ENCODE measurements at places on chromosomes 6 and 20.

GRCh38 chr6:108869876-108870275, 21.7 kb downstream of the ARMC2 start:
- DNase-seq, result no peak

DNA sequence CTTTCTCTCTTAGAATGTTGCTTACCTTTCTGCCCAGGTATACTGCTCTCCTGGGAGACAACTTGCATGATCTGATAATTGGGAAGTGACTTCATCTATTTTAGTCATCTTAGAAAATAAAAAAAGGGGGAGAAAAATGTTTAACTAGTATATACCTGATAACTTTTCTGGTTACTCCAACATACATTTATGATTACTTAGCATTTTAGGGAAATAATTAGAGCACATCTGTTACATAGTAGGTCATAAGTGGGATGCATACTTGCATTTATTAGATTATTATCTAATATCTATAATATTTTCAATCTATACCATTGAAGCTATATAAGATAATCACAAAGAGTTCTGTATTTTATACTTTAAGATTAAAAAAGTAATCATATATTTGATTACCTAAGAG, 193.9 kb upstream of the EYS start:
- DNase-seq, result no peak

GRCh38 chr6:24927985-24928745, 7.6 kb downstream of the RIPOR2 start:
- DNase-seq, result no peak

GRCh38 chr6:42304053-42304712, 86.5 kb upstream of the MRPS10 start:
- no peak for DNase-seq

DNA sequence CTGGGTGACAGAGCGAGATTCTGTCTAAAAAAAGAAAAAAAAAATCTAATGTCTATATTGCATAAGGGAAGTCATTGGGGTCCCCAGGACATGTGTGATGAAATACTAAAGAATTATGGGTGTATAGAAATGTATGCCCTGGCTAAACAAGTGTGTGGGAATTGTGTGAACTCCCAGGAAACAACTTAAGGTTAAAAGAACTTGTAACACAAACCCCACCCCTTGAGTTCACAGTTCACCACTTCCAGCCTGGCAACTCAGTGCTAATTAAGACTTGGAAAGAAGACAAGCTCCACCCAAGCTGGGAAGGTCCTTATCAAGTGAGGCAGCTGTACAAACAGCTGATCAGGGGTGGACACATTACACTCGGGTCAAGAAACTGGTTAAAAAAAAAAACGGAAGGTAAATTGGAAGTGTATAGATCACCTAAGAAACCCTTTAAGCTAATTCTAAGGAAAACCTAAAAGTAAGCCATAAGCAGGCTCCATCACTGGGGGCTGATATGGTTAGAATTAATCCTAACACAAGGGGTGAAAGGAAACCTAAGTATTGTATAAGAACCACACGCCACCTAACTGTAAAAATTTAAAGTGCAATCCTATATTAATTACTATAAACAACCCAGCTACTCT, 25.2 kb downstream of the HLA-A start:
- peak; percentile 68 for DNase-seq

DNA sequence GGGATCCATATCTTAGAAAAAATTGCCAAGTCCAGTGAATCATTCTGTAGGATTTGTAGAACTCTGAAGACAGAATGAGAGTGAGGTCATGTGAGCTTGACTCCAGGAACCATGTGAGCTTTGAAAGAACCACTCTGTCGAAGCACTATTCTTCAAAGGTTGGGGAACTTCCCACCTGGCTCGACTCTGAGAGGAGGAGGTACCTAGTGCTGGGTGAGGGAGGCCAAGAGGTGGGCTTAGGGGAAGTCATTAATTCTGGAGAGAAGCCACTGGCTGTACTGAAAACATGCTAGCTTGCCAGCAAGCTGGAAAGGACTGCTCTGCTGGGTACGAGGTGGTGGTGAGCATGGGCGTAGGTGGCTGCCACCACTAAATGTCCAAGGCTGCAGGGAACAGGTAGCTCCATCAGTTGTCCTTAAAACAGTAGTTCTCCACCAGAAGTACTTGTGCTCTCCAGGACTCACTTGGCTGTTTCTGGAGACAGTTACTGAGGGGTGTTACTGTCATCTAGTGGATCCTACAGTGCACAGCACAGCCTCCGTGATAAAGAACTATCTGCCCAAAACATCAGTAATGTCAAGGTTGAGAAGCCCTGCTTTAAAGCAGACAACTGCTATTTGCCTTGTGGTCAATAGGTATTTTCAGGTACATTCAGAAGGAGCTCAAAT, 34.7 kb upstream of the SYNJ2 start:
- DNase-seq, result peak; percentile 25

GRCh38 chr20:37095599-37096414, at the start of gene RBL1:
TSS of gene RBL1 (minus strand) at chr20:37095997. CDS start at chr20:37095928, 69 bp downstream.
- peak; percentile 83 for DNase-seq

GRCh38 chr6:123849406-123849805, 45.7 kb downstream of the NKAIN2 start:
- DNase-seq, result no peak

GRCh38 chr6:142808405-142809061, 136.4 kb downstream of the HIVEP2 start:
- DNase-seq, result no peak

DNA sequence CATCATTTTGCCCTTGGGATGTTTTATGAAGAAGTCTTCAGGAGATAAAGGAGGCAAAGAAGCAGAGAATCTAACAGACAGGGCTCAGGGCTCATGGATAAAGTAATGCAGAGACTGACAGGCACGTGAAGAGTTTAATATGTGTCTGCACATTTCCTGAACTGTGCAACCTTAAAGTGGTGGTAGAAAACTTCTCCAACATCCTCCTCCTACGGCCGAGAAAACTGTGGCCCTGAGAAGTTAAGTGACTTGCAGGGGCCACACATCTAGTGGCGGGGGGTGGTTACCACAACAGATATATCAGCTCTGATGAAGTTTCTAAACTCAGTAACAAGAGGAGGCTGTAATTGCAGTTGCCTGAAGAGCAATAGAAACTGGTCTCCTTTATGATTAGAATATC, 61.0 kb downstream of the SOBP start:
- DNase-seq, result no peak

- peak; percentile 14 for DNase-seq
These were observed 114.6 kb downstream of the CLIC5 start for GRCh38 chr6:45900808-45901752.

- no peak for DNase-seq
These were observed 3.8 kb upstream of the STX16 start for GRCh38 chr20:58647162-58647795.

DNA sequence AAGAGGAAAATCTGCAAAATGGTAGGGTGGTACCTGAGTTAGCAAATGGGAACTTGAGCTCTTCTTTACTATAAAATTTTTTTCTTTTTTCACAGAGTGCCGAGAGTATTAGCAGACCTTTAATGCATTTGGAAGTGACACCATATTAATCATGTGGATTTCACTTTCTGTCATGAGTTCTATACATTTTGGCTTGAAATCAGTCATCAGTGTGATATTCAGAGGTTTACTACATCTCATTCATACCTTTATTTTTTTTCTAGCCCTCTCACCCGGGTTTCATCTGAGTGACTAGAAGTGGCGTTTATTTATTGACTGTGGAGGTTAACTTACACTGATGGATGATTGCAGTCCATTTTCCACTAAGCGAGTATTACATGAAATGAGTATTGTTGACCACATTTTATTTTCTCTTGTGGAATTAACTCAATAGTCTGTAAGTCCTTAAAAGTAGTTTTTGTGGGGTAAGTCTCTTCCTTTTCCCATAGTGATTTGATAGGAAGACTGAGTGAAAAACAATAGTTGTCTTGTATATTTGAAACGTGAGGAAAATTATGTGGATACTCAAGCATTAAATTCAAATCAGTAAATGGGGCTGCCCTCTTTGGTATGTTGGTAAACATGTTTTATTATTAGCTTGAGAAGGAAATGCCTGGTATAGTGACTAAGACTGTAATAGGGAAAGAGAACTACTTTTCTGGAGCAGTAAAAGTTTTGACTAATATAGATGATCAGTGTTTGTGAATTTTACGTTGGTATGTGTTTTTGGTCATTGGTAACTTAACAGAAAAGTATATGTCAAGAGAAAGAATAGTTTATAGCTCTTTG, 55.5 kb downstream of the JARID2 start:
- DNase-seq, result no peak

DNA sequence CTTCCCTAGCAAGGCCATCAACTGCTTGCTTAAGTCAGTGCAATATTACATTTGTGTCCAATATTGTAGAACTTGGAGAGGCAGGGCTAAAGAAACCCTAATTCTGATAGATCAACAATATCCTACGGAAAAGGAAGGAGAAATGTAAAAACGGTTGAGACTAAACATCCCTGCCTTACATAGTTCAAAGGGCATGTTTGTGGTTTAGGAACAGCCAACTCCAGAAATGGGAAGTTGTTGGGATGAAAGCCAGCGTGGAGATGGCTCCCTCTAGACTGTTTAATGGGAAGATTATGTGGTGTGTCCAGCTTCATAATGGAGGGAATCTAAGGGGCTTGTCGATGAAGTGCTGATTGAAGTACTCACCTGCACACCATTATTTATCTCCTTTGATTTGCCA, 145.3 kb upstream of the TENT5A start:
- no peak for DNase-seq

GRCh38 chr6:89797317-89797716, 22.3 kb downstream of the MDN1 start:
- DNase-seq, result peak; percentile 30

GRCh38 chr6:24490948-24491347, 1.6 kb upstream of the GPLD1 start:
- DNase-seq, result no peak

GRCh38 chr20:29763821-29764511, 1493.5 kb upstream of the DEFB115 start:
- no peak for DNase-seq

- peak; percentile 74 for DNase-seq
These were observed 2.1 kb downstream of the VEGFA start for GRCh38 chr6:43771858-43772680.

DNA sequence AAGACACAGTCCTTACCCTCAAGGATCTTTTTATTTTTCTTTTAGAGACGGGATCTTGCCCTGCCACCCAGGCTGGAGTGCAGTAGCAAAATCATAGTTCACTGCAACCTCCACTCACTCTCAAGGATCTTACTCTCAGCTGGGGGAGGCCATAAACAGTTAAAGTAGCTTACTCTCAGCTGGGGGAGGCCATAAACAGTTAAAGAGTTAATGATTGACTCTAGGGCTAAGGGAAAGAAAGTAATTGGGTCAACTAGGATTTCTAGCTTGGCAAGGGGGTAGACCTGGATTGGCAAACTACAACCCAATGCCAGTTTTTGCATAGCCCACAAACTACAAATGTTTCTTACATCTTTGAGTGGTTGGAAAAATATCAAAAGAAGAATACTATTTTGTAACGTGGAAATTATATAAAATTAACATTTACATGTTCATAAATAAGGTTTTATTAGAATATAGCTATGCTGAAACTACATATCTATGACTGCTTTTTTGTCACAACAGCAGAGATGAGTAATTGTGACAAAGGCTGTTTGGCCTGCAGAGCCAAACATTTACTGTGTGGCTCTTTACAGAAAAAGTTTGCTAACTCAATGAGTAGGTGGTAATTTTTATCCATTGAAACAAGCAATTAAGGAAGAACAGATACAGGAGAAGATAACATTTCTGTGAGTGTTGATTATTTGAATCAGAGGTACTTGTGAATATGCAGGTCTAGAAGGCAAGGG, 46.4 kb downstream of the PTPRA start:
- DNase-seq, result no peak

DNA sequence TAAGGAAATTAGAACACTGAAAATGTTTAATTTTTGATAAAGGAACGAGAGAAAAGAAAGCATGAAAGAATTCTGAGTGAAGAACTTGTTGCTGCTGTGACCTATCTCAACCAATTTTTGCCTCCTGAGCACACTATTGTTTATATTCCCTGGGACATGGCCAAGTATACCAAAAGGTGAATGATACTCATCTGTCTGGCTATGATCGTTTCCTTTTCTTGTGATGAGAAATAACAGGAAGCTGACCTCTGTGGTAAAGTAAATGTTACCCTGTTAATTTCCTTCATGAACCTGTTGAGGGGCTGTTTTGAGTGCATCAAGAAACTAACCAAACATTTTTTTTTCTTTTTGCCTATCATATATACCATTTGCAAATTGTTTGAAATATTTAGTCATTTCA, 69.1 kb downstream of the FIG4 start:
- peak; percentile 21 for DNase-seq

DNA sequence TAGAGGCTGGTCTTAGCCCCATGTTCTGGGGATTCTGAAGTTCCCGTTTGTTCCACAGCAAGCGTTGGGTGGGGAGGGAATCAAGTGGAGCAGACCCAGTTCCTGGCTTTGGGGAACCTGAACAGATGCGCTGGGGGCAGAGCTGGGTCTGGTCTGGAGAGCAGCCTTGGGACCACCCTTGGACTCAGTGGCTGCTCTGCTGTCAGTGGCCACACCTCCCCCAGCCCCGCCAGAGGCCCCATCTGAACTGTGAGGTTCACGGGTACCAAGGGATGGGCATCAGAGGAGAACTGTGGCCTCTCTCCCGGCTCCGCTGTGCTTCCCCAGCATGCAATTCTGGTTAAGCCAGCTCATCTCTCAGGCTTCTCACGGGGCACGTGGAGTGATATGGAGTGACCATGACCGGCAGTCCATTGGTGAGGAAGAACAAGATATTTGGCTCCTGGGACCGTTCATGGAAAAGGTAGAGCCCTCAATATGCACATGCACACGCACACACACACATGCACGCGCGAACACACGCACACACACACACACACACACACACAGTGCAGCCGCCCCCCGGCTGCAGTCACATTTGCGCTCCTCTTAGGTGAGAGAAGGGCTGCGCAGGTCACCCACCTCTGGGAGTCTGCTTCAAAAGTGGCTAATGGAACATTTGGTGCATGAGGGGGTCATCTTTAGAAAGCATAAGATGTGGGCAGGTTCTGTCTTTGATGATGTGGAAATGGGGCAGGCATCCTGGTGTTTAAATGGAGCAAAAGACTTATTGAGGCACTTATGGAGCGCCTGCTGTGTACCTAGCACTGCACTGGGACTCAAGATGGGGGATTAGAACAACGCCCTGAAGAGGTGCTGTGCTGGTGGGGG, 6.0 kb downstream of the DLGAP4 start:
- no peak for DNase-seq

DNA sequence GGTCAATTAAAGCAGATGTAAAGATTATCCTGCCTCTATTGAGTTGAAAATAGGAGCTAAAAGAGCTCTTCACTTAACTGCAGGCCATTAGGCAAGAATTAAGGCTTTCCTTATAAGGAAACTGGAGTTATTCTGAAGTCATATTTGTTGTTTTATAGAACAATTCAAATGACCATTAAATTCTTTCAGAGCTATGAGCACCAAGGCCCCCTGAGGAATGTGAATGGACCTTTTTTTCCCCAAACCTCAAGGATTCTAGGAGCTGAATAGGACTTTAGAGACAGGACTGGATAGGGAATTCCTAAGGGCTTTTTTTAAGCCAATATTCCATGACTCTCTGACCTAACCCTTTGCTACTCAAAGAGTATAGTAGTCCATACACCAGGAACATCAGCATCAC, 565.7 kb upstream of the BTBD3 start:
- DNase-seq, result no peak

- no peak for DNase-seq
These were observed 370.3 kb upstream of the JARID2 start for GRCh38 chr6:14875481-14876063.
